Suppressor macrophage treated with lipopolysaccharide for 1 hour (primary cell): ENCODE measurements at places on chromosomes 4 and X.

- no peak for DNase-seq
Measured at GRCh38 chrX:114582698-114583395, 1.0 kb upstream of the HTR2C start.

DNA sequence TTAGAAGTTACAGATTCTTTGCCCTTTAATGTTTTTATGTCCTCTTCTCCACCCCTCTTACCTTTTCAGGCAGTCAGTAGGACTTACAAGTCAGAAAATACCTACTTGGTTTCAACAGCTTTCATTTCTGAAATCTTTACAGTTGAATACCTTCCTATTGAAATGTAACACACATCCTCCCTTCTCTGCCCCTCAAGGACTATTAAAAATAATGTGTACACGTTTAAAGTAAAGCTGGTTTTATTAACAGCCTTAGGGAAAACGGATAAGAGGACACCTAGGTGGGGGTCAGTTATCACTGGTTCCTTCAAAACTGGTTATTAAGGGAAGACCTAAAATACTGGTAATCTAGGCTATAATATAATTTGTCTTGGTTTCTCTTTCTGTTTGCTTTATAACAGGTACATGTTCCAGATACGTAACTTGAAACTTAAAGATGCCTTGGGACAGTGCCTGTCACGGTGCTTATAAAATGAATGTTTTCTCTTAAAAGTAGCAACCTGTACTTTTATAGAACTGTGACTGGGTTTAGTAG lies 1.8 kb downstream of the CCSER1 start:
- no peak for DNase-seq

GRCh38 chr4:81030061-81030980 lies at the start of gene BMP3:
BMP3 (plus strand) TSS chr4:81030708; CDS start chr4:81031285, 577 bp downstream.
- DNase-seq: peak; percentile 4

GRCh38 chrX:77742788-77743476 lies 43.1 kb downstream of the ATRX start:
- peak; percentile 28 for DNase-seq
